ENCODE measurements at places on chromosomes 12 and 14. TPM values are rescaled to one million over a fixed set of nuclear protein-coding genes. Genes with fewer than 3 reads are reported as not detected.

Gene MGP
- polyA plus RNA-seq = not detected

Gene RHEBL1
- polyA plus RNA-seq = 9.2 TPM

GRCh38 chr12:78149459-78149858, 318.8 kb downstream of the NAV3 start:
- no peak for DNase-seq
- no peak overlapping the region for H3K4me3 ChIP-seq

DNA sequence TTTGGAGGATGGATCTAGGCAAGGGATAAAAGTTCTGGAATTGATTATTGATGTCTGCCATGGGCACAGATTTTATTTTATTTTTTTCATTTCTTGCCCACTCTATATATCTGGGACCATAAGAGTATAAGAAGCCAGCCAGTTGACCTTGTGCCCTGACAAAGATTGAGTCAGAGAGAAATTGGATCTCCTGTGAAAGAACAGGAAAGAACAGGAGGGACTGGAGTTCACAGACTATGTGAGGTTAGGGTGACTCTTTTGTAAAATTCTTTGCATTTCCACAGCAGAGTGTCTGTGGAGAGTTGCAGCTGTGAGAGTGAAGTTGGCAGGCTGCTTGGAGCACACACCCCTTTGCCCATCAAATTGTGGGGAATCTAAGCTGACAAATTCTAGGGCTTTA, 358.4 kb upstream of the TBX3 start:
- no peak for DNase-seq
- no peak overlapping the region for H3K4me3 ChIP-seq
- no peaks in the 10 kb centered on the region for H3K27me3 ChIP-seq
- no peaks in the 10 kb centered on the region for H3K36me3 ChIP-seq

DNA sequence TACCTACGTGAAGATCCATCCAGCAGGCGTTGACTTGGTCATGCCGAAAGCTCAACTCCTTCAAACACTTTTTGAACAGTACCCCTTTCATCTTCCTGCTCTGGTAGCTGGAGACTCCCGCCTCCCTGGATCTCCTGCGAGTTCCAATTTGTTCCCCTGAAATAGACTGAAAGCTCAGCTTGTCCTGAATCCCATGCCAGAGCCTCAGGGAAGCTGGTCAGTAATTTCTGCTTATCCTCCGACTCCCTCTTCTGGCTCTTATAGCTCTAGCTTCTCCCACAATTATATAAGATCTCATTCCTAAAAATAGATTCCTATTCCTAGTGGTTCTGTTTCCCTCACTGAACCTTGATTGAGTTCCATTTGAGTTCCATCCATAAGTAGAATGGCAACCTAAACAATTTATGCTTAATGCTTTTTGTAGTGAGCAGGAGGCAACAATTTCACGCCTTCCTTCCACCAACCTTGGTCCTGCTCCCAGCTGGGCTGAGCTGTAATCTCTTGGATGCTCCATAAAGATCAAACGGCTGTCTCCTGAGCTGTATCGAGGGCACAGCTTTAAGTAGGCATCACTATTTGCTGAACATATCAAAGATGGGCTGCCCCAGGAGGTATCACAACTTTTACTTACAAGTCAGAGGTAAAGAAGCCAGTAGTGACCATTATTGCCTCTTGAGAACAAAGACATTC, 8.0 kb upstream of the TMEM132C start:
- H3K27ac ChIP-seq = no peak overlapping the region
- H3K4me3 ChIP-seq = no peak overlapping the region
- DNase-seq = no peak
- H3K36me3 ChIP-seq = no peaks in the 10 kb centered on the region
- H3K27me3 ChIP-seq = no peaks in the 10 kb centered on the region
- no peaks in the 10 kb centered on the region for H3K4me1 ChIP-seq

Gene PRMT5
- 65.1 TPM for polyA plus RNA-seq

DNA sequence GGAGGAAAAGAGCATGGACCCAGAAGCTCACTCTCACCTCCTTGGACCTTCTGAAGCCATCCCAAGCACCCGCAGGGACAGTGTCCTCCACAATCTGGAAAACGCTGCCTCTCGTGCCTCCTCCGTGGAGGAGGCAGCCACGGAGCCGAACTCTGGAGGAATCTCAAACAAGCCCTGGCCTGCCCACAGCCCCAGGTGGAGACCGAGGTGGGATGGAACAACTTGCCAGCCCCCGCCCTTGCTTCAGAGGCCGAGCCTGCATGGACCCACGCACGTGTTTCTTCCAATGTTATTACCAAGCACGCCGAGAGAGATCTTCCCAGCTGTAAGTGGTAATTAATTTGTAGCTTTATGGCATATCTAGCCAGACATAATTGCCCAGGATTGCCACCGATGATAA, 61.3 kb downstream of the SCARB1 start:
- H3K27me3 ChIP-seq = no peaks in the 10 kb centered on the region
- H3K36me3 ChIP-seq = no peaks in the 10 kb centered on the region
- H3K4me1 ChIP-seq = no peaks in the 10 kb centered on the region
- no peak overlapping the region for H3K4me3 ChIP-seq
- no peak overlapping the region for H3K27ac ChIP-seq

Gene KLRF2
- polyA plus RNA-seq = not detected

Gene TSPAN19
- not detected for polyA plus RNA-seq

DNA sequence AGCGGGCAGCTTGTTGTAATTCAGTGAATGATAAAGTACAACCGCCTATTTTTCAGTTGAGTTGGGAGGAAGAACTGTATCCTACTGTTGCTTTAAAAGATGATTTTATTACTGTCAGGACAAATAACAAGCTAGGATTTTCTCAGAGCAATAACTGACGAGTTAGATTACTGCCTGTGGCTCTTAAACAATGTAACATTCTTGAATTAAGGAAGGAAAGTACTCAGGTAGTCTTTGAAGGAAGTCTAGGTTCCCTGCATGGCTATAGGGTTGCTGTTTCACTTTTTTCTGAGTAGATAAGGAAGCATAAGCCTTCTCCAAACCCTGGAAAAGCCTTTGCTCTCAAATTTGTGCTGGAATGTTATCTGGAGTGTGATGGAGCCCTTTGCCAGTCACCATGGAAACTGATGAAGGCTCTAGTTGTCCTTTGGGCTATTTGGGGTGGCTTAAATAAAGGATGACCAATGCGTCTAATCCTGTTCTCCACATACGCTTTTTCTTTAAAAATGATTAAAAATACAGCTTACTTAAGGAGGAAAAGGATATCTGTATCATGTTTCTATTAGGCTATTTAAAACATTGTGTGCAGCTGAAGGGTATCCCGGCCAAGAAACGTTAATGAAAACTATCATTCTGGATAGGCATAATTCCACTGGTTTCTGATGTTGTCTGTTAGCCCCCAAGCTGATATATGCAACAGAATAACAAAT, 17.7 kb downstream of the NUBPL start:
- no peaks in the 10 kb centered on the region for H3K36me3 ChIP-seq
- H3K4me1 ChIP-seq = no peaks in the 10 kb centered on the region
- no peak for DNase-seq

DNA sequence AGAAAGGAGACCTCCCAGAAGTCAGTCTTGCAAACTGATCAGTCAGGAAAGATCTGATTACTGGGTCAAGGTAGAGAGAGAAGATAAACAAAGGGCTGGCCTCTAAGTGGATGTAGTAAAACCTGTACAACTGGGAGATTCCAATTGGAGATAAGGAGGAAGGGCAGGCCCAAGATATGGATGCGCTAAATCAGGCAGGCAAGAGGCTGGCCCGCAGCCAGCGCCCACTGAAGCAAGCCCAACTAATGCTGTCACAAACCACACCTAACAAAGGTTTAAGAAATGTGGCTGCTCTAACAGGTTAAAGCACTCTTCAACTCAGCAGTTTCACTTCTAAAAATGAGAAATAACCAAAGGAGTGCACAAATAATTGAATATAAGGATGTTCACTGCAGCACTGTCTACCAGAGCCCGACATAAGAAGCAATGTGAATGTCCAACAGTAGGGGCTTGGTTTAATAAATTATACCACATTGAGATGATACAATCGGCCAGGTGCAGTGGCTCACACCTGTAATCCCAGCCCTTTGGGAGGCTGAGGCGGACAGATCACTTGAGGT, 4.7 kb downstream of the GLTP start:
- no peak overlapping the region for H3K27ac ChIP-seq
- H3K36me3 ChIP-seq = peaks cover 11% of the 10 kb centered on the region
- peaks cover 37% of the 10 kb centered on the region for H3K4me1 ChIP-seq
- DNase-seq = no peak
- no peaks in the 10 kb centered on the region for H3K27me3 ChIP-seq

GRCh38 chr12:21690704-21691368, 33.2 kb upstream of the LDHB start:
- no peak overlapping the region for H3K27ac ChIP-seq
- H3K36me3 ChIP-seq = no peaks in the 10 kb centered on the region
- no peak overlapping the region for H3K4me3 ChIP-seq
- no peaks in the 10 kb centered on the region for H3K27me3 ChIP-seq

DNA sequence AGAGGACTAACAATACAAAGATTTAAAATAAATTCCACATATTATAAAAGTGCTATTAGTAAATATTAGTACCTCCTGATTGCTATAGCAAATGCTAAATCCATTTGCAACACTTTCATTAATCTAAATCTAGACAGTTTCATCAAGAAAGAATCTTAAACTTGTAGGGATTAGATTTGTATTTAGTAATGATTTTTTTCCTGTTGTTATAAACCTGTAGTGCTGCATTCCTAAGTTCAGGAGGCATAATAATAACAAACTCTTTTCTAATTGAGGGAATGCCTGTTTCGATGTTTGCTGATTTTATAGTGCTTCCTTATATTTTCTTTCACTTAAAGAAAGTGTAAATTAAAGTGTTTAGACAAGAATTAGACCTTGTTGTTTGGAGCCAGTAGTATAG, 166.1 kb downstream of the FOXA1 start:
- H3K27ac ChIP-seq = no peak overlapping the region
- no peaks in the 10 kb centered on the region for H3K27me3 ChIP-seq
- H3K36me3 ChIP-seq = no peaks in the 10 kb centered on the region
- no peak overlapping the region for H3K4me3 ChIP-seq

DNA sequence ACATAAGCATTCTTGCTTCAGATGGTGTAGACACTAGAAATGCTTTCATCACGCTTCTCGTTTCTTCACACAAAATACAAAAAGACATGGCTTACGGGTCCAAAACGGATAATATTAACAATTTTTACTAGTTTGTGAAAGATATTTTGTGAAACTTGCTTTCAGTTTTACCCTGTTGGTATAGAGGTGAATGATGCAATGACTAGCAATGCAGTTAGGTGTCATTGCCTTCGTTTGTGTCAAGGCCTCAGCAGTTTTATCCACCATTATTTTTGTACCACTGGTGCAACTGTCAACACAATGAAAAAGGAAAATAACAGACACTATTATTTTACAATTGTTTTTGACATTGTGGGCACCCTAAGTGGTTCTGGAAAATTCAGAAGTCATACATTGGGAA, 323.0 kb downstream of the FLRT2 start:
- H3K36me3 ChIP-seq = no peaks in the 10 kb centered on the region
- H3K27me3 ChIP-seq = no peaks in the 10 kb centered on the region
- H3K4me1 ChIP-seq = no peaks in the 10 kb centered on the region

GRCh38 chr12:90407841-90408240, 547.1 kb downstream of the CCER1 start:
- H3K4me3 ChIP-seq = no peak overlapping the region
- H3K4me1 ChIP-seq = no peaks in the 10 kb centered on the region
- H3K36me3 ChIP-seq = no peaks in the 10 kb centered on the region
- no peak for DNase-seq
- no peak overlapping the region for H3K27ac ChIP-seq
- H3K27me3 ChIP-seq = no peaks in the 10 kb centered on the region

- H3K27ac ChIP-seq = no peak overlapping the region
- no peaks in the 10 kb centered on the region for H3K4me1 ChIP-seq
- H3K4me3 ChIP-seq = no peak overlapping the region
- no peaks in the 10 kb centered on the region for H3K36me3 ChIP-seq
- H3K27me3 ChIP-seq = no peaks in the 10 kb centered on the region
Measured at GRCh38 chr14:53900499-53900898, 56.1 kb downstream of the BMP4 start.

GRCh38 chr12:42477941-42478340, 111.6 kb downstream of the PRICKLE1 start:
- H3K27me3 ChIP-seq = peaks cover 28% of the 10 kb centered on the region

DNA sequence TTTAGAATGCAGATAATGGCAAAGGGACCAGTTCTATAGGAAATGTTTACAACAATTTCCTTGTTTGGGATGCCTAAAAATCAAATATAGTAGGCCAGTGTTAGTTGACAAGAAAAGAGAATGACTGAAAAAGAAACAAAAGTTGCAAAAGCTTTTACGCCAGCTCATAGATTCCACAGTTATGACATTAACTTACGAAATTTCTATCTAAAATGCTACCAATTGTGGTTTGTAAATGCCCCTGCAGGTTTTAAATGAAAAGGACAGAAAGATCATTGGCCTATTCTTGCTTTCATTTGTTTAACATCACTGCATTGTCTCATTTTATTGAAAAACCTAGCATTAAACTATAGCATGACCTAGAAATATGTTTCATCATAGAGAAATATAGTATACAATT, 345.8 kb downstream of the CCDC91 start:
- H3K36me3 ChIP-seq = no peaks in the 10 kb centered on the region
- no peak for DNase-seq
- no peak overlapping the region for H3K4me3 ChIP-seq
- H3K27ac ChIP-seq = no peak overlapping the region
- no peaks in the 10 kb centered on the region for H3K4me1 ChIP-seq

GRCh38 chr12:54363618-54364017, 668 bp downstream of the GPR84 start:
- no peaks in the 10 kb centered on the region for H3K27me3 ChIP-seq
- H3K36me3 ChIP-seq = no peaks in the 10 kb centered on the region
- DNase-seq = no peak
- H3K4me3 ChIP-seq = no peak overlapping the region

GRCh38 chr12:50642761-50643160, 121.1 kb upstream of the ATF1 start:
- H3K4me3 ChIP-seq = no peak overlapping the region
- no peaks in the 10 kb centered on the region for H3K27me3 ChIP-seq
- no peaks in the 10 kb centered on the region for H3K36me3 ChIP-seq
- no peak overlapping the region for H3K27ac ChIP-seq
- no peak for DNase-seq
- H3K4me1 ChIP-seq = peaks cover 4% of the 10 kb centered on the region

Data from CD4-positive, alpha-beta memory T cell (primary cell).